Activated T-cell treated with anti-CD3 and anti-CD28 coated beads, Interleukin-2, amount 50 U/mL, for 1 hour (primary cell): ENCODE measurements at places on chromosomes 6 and 20.

- DNase-seq = no peak
Measured at GRCh38 chr20:40915756-40916155, 112.9 kb upstream of the TOP1 start.

DNA sequence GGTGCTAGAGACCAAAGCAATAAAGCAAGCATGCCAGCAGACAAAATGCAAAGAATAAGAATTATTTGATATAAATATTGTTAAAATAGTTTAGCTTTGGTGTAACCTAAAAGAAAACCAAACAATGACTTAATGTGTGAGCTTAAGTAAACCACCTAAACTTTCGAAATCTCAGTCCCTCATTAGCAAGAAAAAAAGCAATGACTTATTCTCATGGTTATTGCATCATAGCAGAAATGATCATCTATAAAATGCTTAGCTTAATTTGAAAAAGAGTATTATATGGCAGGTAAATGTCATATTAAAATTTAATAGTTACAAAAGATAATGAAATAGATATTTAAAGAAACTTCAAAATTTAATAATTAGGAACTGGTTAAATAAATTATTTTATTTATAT lies 1395.7 kb upstream of the EYS start:
- DNase-seq = no peak

DNA sequence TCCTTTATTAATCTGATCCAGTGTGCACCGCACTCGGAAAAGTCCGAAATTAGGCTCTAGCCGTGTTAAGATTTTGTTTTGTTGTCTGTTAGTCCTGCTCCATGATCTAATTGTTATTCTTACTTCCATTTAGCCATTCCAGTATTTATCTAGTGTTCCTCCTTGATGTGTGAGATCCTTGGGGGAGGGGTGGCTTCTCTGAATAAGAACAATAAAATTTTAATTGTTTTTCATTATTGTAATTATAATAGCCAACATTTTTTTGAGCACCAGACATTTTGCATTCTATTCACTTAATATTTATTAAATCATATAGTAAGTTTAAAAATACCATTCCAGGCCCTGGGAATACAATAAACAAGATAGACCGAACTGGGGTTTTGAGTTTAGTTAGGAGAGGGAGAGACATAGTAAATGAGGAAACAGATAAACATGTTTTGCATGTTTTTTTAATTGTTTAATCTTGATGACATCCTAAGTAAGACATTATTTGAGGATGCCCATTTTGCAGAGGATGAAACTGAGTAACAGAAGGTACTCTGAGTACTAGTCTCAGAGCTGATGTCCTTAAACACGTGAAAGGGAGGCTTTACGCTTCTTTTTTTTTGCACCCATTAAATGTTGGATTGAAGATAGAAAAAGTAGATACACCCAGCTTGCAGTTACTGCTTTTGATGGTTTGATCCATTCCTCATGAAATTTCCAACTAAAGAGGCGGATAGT lies 1.2 kb downstream of the CBFA2T2 start:
- DNase-seq = no peak

- no peak for DNase-seq
Measured at GRCh38 chr6:92026878-92027277, 1392.5 kb downstream of the EPHA7 start.

DNA sequence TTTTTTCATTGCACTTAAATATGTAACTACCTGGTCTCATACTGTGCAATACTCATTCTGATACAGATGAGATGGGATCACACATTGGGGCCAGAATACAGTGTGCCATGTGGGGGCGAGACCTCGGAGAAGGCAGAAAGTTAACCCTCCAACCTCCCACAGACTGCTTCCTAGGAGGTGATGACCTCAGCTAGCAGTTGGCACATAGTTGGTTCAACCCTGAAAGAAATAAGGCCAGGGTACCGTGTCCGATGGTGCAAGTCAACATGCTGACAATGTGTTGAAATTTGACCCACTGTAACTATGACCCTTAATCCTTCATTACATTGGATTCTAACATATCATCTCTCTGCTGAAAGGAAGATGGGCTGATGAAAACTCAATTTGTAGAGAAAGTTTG lies 61.9 kb downstream of the GJA10 start:
- DNase-seq = no peak

DNA sequence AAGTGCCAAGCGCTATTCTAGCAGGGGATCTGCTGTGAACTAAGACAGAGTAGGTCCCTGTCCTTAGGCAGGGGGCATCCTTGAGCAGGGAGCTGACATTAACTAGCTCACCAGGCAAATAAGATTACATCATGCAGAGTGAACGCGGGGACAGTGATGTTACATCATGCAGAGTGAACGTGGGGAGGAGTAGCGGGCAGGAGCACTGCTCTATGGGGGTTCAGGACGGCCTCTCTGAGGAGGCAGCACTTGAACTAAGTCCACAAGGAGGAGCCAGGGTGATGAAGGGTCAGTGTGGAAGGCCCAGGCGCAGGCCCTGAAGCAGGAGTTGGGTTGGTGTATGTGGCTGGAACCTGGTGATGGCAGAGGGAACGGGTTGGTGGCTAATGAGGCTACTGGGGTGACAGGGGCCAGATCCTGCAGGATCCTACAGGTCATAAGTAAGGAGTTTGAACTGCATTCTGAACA lies 38.7 kb downstream of the KAT14 start:
- no peak for DNase-seq

DNA sequence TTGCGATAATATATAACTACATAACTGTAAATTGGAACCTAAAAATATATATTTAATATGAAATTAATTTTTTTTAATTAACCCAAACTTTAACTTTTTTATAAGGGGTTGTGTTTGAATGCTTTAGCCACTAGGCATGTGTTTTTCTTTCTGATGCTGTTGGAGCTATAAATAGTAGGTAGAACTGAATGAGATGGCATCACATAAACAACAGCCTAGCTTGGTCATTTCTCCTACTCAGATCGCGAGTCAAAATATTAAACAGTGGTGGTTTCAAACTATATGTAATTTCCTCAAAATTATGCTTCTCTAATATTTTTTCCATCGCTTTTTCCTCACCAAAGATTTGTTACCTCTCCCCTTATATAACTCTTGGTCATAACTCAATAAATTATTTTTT lies 243.2 kb downstream of the ARID1B start:
- DNase-seq = no peak

DNA sequence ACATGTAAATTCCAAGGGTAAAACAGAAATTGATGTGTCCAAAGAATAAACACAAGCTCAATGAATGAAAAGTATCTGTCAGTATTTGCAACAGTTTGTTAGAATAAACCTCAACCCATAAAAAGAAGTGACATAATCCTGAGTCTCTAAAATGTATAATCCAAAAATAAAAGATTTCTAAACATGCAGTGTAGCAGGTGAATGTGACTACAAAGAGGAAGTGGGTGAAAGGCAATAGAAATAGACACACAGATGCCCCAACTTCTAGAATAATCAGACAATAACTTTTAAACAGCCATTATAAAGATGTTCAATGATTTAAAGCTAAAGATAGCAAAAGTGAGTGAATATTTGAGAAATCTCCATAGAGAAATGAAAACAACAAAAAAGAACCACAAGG lies 1009.2 kb upstream of the GJE1 start:
- no peak for DNase-seq

- DNase-seq = no peak
Measured at GRCh38 chr6:90068264-90068663, 174.0 kb downstream of the GJA10 start.

GRCh38 chr6:89952686-89953085 lies 58.4 kb downstream of the GJA10 start:
- peak; percentile 42 for DNase-seq
